Esophagus squamous epithelium (tissue), 5 donors: ENCODE measurements at places on chromosomes 1 and 21.

GRCh38 chr1:110210604-110211495 lies 736 bp downstream of the KCNC4 start:
- DNase-seq, result no peak

DNA sequence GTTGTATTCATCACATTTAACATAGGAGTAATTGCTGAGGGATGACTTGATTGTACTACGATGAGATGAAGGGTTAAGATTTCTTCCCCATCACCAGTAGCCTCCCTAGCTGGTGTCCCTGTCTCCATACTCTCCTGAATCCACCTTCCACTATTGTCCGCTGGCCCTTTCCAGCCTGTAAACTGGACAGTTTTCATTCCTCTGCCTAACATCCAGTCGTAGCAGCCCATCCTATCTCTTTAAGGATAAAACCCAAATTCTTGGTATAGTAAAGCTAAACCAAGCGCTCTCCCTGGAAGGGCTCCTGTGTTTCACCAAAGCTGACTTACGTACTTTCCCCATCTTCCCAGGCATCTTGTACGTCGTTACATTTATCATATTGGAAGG lies 670 bp downstream of the COX20 start:
- no peak for DNase-seq

GRCh38 chr1:88289401-88290102 lies 394.5 kb upstream of the PKN2 start:
- DNase-seq, result no peak

GRCh38 chr1:186948535-186948934 lies 119.8 kb downstream of the PLA2G4A start:
- no peak for DNase-seq
